Left colon (tissue), 2 donors: ENCODE measurements at places on chromosomes 2 and 18. TPM values are rescaled to one million over a fixed set of nuclear protein-coding genes. Genes with fewer than 3 reads are reported as not detected.

GRCh38 chr2:226790011-226790410, 9.6 kb downstream of the IRS1 start:
- DNase-seq: no peak

- DNase-seq: no peak
Measured at GRCh38 chr18:21331065-21331464, 89.0 kb downstream of the GREB1L start.

DNA sequence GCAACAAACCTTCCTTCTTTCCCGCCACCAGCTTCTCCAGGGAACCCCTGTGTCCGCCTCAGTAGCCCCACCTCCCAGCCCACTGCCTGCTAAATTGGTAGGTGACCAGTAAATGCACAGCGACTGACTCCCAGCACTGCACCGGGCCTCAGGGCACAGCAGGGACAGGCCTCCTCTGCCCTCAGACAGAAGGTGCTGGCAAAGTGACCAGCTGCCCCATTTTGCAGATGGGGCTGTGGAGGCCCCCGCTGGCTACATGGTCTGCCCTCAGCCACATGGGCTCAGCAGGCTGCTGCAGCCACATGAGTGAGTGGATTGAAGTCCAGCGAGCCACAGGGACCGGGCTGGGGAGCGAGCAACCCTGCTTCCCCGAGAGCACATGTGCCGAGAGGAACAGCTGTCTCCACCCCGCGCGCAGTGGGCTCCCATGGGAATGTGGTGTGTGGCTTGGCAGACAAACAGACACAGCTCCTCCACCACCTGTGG, 7.8 kb upstream of the NPPC start:
- DNase-seq: no peak

GRCh38 chr2:39608263-39608575, 57.5 kb upstream of the TMEM178A start:
- DNase-seq: no peak

- DNase-seq: no peak
Measured at GRCh38 chr2:99442837-99443236, 47.0 kb downstream of the REV1 start.

GRCh38 chr2:130368786-130369185, 12.9 kb downstream of the PTPN18 start:
- no peak for DNase-seq

The SP140 gene
- 1.1 TPM for total RNA-seq

The NAT8 gene
- total RNA-seq: not detected

The REG1A gene
- total RNA-seq: 7.9 TPM
